ENCODE measurements at places on chromosomes 4 and X.

GRCh38 chr4:152606753-152607152 is 70.9 kb upstream of the FBXW7 start:
- no peak for DNase-seq

- peak; percentile 86 for DNase-seq
Measured at GRCh38 chr4:15882675-15883086, 55.9 kb downstream of the FGFBP1 start.

- DNase-seq, result peak; percentile 83
Measured at GRCh38 chr4:53601251-53601764, 10.0 kb upstream of the LNX1 start.

- no peak for DNase-seq
Measured at GRCh38 chrX:55213381-55213780, 6.8 kb upstream of the PAGE5 start.

DNA sequence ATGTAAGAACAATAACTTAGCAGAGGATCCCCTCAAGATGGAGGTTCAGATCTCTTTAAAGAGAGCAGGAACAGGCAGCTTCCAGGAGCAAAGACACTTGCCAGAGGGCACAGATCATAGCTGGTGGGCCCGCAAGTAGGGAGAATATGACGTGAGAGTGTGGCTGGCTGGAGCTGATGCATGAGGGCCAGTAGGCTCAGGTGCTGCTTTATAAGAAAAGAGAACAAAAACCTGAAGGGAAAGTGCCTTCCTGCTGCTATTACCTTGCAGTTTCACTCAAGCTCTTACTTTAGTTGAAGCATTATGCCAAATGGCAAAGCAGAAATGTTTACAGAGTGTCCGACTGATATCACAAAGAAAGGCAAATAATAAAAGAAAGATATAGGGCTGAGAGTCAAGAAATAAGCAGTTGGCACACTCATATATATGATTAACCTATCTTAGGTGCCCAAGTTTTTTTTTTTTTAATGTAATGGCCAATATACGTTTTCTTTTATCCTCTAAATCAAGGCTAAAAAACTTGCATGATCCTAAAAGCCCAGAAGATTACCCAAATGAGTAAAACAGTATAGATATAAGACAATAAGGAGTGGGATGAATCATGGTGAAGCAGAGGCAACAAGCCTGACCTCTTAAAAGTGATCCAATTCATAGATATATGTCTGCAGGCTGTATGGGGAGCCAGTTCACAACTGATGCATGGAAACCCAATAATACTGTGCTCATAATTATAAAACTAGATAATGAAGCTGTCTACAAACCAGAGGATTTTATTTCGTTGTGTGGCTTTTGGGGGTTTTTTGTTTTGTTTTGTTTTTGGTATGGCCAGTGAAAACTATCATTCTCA is 12.6 kb downstream of the NR0B1 start:
- DNase-seq, result no peak

- no peak for DNase-seq
Measured at GRCh38 chrX:56397636-56398035, 165.5 kb downstream of the KLF8 start.

DNA sequence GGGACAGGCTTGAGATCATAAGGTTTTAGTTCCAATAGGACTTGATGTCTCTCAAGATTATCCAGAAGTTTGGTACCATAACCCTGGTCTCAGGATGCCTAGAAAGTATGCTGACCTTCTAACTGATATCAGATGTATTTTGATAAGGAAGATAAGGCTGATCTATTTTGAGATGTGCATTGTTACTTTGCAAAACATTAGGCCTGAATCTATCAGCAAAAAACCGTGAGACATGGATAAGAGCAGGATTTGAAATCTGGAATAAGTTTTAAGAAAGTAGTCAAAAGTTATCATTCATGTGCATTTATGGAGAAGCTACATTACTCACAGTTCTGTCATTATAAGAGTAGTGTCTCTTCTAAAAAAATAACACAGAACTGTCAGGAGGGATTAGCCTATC is 467.1 kb upstream of the HS3ST1 start:
- DNase-seq, result no peak

GRCh38 chrX:136423724-136424123 is 64.0 kb upstream of the BRS3 start:
- DNase-seq, result no peak

Measured in GM23338 (cell line).